ENCODE measurements at places on chromosomes 7 and 10.
A peak's percentile ranks its signal among the peaks of the same experiment; 100 is the strongest.

- peak; percentile 61 for DNase-seq
These were observed 2.0 kb downstream of the HOXA11 start for GRCh38 chr7:27182861-27183681.

GRCh38 chr10:33774857-33775256 lies 440.4 kb upstream of the NRP1 start:
- DNase-seq = no peak

DNA sequence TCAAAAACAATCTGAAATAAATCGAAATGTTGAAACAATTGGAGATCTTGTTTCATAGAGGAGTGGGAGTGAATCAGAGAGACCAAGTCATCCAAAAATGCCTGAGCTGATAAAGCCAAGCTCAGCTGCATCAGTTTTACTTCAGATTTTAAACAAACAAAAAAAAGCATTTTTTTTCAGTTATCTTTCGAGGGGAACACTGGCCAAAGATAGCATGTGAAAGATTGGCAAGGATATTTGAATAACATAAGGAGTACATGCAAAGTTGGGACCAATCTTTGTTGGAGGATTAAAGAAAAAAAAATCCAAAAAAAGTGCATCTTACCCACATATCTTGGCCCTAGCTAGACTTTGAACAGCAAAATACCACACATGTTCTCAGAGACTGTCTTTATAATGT lies 47.2 kb downstream of the RHOBTB1 start:
- no peak for DNase-seq

GRCh38 chr7:131721660-131722059 lies 165.2 kb upstream of the PODXL start:
- no peak for DNase-seq

- no peak for DNase-seq
These were observed 38.7 kb upstream of the ANK3 start for GRCh38 chr10:60428387-60428737.

GRCh38 chr10:7092603-7093002 lies 318.2 kb downstream of the SFMBT2 start:
- DNase-seq = no peak

DNA sequence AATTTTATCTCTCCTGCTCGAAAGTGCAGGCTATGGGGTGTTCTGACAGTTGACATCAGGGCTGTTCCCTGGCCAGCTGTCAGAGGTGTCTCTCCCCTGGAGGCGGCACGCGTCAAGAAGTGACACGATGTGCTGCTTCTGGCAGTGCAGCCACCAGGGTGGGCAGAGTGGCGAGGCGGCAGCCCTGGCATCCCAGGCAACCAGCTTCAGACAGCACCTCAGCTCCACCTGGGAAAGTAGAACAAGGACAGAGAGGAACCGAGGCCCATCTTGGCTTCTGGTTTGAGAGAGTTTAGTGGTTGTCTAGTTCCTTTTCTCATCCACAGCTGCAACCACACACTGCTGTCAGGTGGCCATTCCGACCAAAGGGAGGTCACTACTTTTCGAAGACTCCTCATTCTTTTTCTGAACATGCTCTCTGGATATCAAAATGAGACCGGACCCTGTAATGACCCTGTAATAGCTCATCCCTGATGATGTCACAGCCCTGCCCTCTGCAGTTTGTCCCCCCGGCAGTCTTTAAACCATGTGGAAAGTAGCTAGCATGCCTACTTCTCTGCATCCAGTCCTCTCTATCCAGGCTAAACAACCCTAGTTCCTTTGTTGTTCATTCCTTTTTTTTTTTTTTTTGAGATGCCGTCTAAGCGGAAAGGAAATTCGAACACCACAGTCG lies 381.0 kb upstream of the NRP1 start:
- DNase-seq = no peak

GRCh38 chr7:24619978-24620377 lies 46.7 kb downstream of the PALS2 start:
- no peak for DNase-seq

DNA sequence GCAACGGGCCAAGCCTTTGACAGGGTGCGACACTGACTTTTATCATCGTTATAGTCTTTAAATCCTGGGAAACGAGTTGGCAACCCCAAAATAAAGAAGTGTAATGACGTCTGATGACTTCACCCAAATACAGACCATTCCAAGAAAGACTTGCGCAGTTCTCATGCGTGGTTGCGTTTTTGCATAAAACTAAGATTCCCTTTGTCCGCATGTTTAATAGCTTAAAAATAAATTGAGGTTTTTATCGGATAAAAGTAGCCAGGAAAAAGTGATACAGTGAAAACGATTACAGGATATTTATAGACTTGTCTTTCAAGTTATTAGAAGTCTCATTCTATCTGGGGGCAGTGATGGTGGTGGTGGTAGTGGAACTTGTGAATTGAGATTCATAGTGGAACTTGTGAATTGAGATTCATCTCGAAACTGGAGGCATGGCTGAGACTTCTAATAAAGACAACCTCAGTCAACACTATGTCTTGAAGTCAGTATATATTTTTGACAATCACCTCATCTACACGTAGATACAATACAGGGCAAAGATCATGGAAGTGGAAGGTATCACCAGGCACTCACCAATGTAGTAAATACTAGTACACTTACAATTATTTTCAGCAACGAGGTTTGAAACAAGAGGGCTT lies 1.2 kb upstream of the NAMPT start:
- DNase-seq = peak; percentile 11

DNA sequence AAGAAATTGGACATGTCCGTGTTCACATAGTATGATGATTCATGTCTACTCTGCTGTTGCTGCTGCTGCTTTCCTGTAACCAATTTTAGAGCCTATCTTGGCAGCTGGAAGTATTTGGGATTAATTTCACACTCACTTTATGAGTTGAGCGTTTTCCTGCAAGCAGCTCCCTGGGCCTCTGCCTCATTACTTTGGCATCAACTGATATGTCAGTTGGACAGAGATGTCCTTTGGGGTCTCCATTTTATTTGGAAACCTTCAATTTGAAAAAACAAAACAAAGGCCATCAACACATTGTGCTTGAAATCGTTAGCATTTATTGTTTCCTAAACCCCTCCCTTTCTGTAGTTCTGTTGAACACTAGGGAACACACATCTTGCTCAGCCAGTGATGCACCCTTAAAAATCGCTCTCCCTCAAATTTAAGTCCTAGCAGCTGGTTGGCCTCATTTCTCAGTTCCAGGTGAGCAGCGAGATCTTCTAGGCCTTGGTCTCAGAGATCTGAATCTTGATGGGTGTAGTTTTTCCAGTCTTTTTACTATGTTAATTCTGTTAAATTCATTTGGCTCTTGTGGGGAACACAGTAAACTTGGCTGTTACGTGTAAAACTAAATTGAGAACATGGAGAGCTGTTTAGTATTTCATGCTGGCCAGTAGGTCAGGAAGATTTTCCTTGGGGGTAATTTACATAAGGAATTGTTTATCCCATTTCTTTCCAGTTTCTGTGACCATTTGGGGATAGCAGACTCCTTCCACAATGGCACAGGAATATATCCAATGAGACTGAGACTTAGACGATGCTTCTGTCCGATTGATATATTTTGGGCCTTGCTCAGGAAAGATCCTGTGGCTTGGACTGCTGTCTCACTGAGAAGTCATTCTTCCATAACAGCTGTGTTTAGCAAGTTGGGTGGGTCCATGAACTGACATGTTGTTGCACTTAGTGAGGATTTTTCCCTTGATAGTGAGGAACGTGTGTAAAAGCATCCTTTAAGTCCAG lies 371.6 kb downstream of the BBS9 start:
- no peak for DNase-seq

DNA sequence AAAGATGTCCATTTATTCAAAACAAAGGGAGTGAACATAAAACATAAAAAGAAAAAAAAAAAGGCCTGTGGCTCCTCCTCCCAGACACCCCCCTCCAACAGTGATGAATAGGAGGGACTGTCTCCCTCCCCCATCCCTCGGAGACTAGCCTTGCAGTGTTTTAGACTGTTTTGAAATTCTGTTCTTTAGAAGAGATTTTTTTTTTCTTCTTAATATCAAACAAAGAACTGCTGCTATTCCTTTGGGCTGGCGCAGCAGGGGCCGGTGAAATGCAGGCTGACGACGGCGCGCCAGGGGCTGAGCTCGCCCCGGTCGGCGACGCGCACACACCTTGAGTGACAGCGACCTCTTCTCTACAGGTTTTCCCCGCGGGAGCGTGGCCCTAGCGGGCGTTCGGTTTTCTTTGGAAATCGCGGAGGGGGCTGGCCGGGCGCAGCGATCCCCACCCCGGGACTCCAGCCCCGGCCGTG lies at the start of gene LANCL2:
Gene LANCL2 (plus strand): TSS at position 133 of the 470 bp plus-strand sequence. CDS start 689 bp downstream, outside the sequence.
- no peak for DNase-seq

- DNase-seq = peak; percentile 51
These were observed 64.9 kb downstream of the INSIG1 start for GRCh38 chr7:155362380-155363145.

- DNase-seq = no peak
These were observed 166.0 kb upstream of the TCF7L2 start for GRCh38 chr10:112784022-112784461.

GRCh38 chr10:124436191-124436638 lies 13.6 kb downstream of the NKX1-2 start:
- peak; percentile 60 for DNase-seq

- no peak for DNase-seq
These were observed 22.1 kb downstream of the GET4 start for GRCh38 chr7:898460-898854.

DNA sequence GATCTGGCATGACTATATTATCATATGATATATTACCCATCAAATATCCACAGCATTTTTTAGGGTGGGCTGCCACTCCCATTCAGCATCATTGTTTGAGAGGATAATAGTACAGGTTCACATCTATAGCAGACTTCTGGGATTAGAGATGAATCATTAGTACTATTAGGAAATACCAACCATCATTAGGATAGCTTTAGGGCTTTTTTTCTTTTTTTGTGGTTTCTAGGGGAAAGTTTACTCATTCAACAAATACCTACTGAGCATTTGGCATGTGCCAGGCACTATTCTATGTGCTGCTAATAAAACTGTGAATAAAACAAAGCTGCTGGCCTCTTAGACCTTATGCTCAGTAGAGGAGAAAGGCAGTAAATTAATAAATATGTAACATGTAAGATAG lies 40.6 kb downstream of the NHLRC2 start:
- DNase-seq = no peak

DNA sequence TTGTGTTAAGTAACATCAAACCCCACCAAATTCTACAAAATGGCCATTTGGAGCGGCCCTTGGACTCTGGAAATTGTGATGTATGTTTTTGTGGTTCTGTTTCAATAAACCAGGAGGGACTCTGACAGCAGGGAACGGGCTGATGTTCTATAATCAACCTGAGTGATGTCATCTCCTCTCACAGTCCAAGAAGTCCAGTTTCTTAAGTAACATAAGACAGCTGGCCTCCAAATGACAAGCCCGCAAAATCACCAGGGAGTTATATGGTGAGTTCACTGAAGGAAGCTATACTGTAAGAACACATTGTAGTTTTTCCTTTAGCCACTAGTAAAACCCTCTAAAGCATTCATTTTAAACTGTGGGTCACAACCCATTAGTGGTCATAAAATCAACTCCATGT lies 34.0 kb downstream of the GOT1 start:
- no peak for DNase-seq

GRCh38 chr10:122142641-122143237 lies 128.4 kb upstream of the BTBD16 start:
- DNase-seq = peak; percentile 53

DNA sequence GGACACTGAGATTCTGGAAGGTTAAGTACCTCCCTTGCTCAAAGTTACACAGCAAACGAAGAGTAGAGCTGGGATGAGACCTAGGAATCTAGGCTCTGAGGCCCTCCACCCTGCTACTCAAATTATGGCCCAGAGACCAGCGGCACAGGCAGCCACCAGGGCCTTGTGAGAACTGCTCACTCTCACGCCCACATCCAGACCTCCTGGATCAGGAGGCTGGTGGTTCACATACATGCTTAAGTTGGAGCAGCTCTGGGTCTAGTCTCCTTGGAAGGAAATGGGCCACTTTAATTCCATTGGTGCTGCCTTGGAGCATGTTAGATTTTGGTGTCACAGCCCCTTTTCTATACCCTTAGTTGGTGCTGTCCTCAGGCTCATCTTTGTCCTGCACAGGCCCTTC lies 41.9 kb downstream of the ADRA2A start:
- no peak for DNase-seq

DNA sequence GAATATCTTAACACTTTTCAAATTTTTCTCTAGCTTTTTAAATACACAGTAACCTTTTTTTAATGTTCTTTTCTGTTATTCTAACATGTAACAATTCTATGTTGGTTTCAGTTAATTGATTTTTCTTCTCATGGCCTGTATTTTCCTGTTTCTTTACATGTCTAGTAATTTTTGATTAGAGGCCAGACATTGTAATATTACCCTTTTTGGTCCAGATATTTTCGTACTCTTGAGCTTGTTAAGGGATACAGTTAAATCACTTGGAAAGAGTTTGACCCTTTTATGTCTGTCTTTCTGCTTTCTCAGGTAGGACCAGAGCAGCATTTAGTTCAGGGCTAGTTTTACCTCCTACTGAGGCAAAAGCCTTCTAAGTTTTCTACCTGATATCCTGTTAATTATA lies 45.0 kb downstream of the BICC1 start:
- no peak for DNase-seq

GRCh38 chr7:39838326-39838725 lies 111.7 kb upstream of the CDK13 start:
- DNase-seq = peak; percentile 65

DNA sequence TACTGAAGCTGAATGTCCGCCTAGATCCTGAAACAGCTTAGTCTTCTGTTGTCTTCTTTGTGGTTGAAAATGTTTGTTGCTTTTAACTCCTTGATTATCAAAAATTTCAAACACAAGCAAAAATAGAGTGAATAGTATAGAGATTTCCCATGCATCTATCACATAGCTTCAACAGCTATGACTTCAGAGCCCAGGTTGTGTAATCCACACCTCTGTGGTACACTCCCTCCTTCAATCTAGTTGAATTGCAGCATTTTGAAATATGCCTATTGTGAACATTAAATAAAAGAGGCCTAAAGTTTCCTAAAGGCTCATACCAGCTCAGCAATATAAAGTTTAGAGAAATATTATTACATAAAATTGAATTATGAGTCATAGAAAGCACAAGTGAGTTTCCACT lies 204.7 kb upstream of the HDAC9 start:
- peak; percentile 79 for DNase-seq

- no peak for DNase-seq
These were observed 35.1 kb downstream of the EGFR start for GRCh38 chr7:55053651-55054571.

DNA sequence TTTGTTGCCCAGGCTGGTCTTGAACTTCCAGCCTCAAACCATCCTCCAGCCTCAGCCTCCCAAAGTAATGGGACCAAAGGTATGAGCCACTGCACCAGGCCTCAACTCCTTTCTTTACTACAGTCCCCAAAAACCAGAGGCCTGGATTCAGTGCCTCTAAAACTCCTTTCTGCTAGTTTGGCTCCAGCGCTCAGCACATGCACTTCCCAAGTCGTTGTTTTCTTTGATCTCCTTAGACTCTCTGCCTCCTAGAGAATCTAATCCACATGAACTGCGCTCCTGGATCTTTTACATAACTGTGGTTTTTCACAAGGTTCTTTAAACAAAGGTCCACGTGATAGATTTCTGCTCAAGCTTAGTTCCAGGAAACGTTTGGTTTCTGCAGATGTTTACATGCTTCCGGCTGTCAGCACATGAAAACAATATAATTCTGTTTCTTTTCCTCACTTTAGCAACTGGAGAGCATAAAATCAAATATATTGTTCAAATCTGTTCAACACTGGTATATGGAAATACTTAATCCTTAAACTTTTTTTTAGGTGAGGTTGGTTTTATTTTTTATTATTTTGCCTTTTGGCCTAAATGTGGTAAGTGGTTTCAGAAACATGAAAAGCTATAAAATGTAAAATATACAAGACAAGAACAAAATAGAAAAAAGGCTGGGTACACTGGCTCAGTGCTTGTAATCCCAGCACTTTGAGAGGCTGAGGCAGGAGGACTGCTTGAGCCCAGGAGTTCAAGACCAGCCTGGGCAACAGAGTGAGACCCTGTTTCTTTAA lies 270.5 kb upstream of the MKLN1 start:
- DNase-seq = no peak
